Omental fat pad (tissue), 4 donors: ENCODE measurements at places on chromosomes 16 and 17.

DNA sequence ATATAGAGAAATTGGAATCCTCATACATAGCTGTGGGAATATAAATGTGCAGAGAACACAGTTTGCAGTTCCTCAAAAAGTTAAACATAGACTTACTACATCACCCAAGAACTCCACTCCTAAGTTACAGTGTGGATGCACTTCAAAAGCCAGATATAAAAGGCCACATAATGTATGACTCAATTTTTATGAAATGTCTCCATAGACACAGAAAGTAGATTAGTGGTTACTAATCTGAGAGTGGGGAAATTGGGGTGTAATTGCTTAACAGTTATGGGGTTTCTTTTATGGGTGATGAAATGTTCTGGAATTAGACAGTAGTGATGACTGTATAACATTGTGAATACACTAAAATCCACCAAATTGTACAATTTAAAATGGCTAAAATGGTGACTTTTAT is 60.9 kb downstream of the CACNG1 start:
- no peak for DNase-seq

DNA sequence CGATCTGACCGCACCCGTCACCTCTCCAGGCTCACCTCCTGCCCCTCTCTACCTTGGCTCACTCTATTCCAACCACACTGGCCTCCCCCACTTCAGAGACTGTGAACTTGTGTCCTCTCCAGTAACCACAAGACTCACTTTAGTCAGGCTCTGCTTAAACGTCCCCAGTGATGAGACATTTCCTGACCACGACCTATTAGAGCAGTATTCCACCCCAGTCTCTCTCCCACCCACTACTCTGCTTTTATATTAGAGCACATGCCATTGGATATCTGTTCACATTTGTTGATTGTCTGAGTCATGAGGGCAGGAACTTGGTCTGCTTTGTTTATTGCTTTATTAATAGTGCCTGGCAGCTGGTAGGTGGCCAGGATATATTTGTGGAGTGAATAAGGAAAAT is 20.1 kb downstream of the COX11 start:
- DNase-seq = no peak

GRCh38 chr17:83012200-83012785 is 67.1 kb upstream of the METRNL start:
- no peak for DNase-seq

GRCh38 chr16:74749291-74750055 is 25.1 kb downstream of the FA2H start:
- no peak for DNase-seq

GRCh38 chr16:16940351-16940750 is 530.4 kb downstream of the XYLT1 start:
- DNase-seq = no peak

DNA sequence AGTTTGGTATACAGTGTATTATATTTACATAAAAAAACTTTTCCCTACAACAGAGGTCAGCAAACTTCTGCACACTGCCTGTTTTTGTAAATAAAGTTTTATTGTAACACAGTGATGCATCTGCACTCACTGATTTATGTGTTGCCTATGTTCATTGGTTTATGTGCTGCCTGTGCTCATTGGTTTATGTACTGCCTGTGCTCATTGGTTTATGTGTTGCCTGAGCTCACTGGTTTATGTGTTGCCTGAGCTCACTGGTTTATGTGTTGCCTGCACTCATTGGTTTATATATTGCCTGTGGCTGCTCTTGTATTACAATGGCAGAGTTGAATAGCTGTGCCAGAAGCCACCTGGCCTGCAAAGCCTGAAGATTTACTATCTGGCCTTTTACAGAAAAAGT is 81.6 kb downstream of the MYH11 start:
- no peak for DNase-seq

DNA sequence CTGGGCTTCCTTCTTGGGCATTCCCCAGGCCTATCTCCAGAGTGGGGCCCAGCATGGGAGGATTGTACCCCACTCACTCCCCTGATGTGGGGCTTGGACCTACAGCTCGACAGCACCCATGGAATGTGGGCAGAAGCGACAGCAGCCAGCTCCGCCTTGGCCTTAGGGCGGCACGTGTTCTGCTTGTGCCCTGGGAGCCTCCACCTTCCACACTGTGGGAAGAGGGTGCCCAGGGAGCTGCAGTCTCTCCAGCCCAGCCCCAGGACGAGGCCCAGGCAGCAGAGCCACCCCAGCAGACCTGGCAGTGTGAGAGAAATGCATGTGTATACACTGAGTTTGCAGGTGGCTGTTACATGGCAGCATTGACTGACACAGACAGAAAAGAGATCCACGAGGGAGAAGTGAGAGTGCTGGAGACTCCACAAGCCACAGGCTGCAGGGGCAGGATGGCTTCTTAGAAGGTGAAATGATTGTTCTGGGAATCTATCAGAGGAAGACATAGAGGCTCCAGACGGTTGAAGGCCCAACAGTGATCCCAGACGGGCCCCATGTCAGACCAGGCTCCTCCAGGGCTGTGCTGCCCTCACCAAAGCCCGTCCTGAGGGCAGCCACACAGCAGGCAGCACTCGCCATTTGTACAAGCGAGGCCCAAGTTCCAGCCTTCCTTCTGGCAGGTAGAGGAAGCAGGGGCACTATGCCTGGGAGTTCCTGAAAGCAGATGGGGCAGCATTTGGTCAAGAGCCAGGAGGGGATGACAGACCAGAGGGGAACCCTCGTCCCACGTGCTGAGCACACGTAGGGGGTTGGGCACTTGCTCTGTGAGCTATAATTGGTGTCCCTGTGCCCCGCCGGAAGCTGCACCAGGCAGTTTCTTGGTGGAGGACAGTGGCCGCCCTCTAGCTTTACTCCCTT is 2.8 kb upstream of the DNASE1 start:
- DNase-seq = no peak

DNA sequence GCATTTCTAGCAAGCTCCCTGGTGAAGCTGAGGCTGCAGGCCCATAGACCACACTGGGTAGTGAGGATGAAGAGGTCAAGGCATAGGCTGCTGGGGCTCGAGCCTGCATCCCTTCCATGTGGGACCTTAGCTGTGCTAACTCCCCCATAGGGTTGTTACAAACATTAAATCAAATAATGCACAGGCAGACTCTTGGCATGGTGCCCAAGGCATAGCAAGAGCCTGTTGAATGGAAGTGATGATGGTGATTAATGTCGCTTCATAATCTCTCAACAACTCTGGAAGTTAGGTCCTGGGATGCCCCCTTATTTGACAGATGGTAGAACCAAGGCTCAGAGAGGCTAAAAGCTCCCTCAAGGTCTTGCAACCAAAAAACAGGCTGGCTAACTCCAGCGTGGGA is 283.9 kb upstream of the EEF2KMT start:
- DNase-seq = no peak

DNA sequence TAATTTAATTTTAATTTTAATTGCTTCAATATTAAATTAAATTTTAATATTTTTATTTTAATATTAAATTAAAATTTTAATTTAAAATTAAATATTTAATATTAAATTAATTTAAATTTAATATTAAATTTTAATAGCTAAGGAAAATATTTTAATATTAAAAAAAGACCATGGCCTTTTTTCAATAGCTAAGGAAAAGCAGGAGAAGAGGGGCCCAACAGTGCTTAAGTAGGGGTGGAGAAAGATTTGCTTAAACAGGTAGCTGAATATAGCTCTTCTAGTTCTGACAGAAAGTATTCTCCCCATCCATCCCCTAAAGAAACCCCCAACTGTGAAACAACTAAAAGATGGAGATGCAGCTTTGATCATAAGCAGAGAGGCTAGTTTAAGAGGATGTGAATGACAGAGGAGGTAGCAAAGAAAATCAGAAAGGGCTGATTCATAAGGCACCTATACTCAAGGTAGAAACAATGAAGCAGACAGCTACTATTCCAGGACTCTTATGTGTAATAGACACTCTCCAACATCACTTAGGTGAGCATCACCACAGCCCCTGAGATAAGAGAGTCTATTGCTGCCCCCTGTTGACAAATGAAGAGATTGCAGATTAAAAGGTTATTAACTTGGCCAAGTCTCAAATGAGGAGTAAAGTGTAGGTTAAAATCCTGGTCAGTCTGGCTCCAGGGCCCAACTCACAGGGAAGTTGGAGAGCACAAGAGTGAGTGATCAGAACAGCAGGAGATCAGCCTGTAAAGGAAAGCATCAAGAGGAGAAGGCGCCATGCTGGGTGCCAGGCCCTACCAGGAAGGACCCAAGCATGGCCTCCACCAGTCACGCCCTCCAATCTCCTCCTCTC is 7.8 kb upstream of the RNASEK start:
- DNase-seq = no peak

DNA sequence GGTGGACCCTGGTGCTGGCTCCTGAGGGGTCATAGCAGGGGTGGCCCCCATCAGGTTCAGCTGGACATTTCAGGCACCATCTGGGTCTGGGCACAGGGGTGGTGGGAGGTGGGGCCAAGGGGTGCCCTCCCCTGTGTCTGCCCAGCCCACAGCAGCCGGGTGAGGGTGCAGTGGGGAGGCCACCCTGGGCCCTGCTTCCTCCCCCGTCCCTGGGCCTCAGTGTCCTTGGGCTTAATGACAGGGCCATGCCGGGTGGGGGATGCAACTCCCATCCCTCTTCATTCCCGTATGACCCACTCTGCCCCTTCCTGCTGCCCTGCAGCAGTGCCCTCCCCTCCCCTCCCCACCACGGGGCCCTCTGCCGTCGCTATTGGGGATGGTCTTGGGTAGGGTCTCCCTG is 10.7 kb downstream of the CPNE7 start:
- DNase-seq = no peak

- DNase-seq = no peak
These were observed 15.2 kb downstream of the VMP1 start for GRCh38 chr17:59722623-59723022.

- DNase-seq = no peak
These were observed 46.7 kb upstream of the JPH3 start for GRCh38 chr16:87555647-87556046.

DNA sequence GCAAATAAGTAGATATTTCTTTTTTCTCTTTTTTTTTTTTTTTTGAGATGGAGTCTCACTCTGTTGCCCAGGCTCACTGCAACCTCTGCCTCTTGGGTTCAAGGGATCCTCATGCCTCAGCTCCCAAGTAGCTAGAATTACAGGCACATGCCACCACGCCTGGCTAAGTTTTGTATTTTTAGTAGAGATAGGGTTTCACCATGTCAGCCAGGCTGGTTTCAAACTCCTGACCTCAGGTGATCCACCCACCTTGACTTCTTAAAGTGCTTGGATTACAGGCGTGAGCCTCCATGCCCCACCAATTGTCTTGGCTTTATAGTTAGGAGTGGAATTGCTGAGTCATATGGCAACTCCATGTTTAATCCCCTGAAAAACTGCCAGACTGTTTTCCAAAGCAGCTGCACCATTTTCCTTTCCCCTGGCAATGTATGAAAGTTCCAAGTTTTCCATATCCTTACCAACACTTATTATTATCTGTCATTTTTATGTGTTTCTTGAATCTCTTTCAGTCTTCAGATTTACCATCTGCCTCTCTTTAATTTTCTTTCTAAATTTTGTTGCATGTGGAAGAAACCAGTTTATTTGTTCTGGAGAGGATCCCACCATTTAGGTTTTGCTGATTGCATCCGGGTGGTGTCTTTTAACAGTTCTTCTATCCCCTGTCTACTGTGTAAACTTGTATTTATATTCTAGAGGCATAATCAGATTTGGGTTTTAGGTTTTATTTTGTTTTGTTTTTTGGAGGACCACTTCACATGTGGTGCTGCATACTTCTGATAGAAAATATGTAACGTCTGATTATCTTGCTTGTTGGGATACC is 9.9 kb upstream of the CES3 start:
- DNase-seq = no peak

DNA sequence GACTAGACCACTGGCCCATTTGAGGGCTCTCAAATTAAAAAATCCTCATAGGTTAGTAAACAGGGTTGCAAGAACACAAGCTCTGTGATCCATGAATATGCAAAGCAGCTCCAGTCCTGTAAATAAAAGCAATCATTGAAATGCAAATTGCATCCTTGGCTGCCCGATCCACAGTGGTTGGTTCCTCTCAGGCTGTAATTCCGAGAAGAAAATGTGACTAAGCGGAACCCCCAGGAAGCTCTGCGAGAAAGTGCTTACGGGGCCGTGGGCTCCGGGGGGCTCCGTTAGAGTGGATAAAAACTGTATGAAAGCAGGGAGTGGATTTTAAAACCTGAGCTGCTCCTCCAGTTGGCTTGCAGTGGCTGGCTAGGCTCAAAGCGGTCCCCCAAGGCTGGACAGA is 2.5 kb downstream of the GPRC5B start:
- DNase-seq = no peak

- no peak for DNase-seq
These were observed 68.6 kb downstream of the SEC14L1 start for GRCh38 chr17:77209330-77209748.

GRCh38 chr17:9729034-9729650 is 62.2 kb downstream of the DHRS7C start:
- DNase-seq = no peak

GRCh38 chr17:69117855-69118784 is 23.6 kb downstream of the ABCA6 start:
- no peak for DNase-seq

- no peak for DNase-seq
These were observed 101.4 kb downstream of the RAP1GAP2 start for GRCh38 chr17:2897605-2898004.

- no peak for DNase-seq
These were observed 1.7 kb upstream of the PLK1 start for GRCh38 chr16:23676924-23677480.

DNA sequence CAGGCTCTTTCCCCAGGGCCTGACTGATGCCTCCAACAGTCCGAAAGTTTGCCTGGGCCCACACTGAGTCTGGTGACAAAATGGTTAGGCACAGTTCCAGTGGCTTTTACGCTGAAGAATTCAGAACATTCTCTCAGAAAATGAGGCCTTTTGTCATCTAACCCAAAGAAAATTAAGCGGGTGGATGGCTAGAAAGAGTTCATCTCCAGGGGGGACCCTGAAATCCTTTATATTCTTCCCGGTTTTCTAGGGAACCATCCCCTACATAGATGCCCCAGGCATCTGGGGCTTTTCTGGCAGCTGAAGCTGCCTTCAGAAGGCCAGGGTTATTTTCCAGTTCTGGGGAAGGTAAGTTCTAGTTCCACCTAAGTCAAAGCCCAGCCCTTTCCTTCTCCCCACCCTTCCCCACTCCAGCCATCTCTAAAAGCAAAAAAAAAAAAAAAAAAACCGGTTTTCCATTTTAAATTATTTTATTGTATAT is 2.2 kb downstream of the RASD1 start:
- DNase-seq = no peak

GRCh38 chr17:14269473-14269872 is 31.4 kb upstream of the HS3ST3B1 start:
- no peak for DNase-seq

DNA sequence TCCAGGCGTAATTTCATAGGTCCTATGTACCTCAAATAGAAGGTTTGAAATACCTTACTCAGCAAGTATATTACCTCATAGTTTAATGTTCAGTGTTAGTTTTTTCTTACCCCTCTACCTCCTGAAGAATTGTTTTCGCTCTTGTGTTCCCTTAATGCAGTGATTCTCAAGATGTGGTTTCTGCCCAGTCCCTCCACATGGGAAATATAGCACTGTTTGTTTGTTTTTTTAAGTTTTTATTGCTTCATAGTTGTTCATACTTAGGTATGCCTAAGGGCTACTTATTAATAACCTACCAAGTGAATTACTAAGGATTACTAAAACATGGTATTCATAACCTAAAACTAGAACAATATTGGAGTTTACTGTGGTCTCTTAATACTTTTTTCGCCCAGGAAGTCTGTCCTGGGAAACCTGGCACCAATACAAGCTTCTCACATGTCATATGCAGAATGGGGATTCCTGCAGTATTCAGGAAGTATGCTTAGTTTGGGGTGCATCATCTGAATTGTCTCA is 5.0 kb downstream of the RSPRY1 start:
- no peak for DNase-seq
